Activated effector memory CD4-positive, alpha-beta T cell treated with Interleukin-2 at 50 U/mL for 16 hours (primary cell): ENCODE measurements at places on chromosomes 3 and 15.

DNA sequence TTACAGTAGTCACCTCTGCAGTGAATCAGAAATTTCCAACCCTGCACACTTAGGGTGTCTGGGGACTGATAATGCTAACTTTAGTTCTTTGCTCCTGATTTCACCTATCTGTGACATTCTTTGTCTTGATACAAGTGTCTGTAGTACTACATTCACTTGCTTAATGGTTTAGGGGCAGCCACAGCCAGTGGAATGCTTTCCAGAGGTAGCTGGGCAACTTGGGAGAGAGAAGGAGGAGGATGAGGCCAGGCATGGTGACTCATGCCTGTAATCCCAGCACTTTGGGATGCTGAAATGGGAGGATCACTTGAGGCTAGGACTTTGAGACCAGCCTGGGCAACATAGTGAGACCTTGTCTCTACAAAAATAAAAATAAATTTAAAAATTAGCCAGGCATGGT, 8.5 kb downstream of the BAHD1 start:
- no peak for DNase-seq

DNA sequence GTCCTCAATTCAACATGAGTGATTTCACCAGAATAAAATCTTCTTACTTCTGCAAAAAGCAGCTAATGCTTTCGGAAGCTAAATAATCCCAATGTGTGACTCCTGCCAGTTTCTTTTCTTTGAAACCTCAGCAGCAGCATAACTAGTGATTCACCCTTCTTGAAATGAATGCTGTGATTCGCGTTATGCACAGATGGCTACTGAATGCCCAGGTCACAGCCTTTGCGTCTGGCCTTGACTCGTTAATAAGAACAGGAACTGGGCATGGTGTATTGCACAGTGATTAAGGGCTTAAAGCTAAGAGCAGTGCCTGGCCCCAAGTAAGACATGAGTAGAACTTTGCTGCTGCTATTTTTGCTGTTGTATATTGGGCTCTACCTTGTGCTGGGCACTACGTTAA, 19.0 kb downstream of the CGNL1 start:
- DNase-seq, result no peak

- DNase-seq, result no peak
These were observed 5.5 kb upstream of the VGLL3 start for GRCh38 chr3:86996261-86996955.

- no peak for DNase-seq
These were observed 237.4 kb downstream of the TLE3 start for GRCh38 chr15:69860321-69860720.

GRCh38 chr3:167918008-167918596, 177.6 kb downstream of the GOLIM4 start:
- no peak for DNase-seq

DNA sequence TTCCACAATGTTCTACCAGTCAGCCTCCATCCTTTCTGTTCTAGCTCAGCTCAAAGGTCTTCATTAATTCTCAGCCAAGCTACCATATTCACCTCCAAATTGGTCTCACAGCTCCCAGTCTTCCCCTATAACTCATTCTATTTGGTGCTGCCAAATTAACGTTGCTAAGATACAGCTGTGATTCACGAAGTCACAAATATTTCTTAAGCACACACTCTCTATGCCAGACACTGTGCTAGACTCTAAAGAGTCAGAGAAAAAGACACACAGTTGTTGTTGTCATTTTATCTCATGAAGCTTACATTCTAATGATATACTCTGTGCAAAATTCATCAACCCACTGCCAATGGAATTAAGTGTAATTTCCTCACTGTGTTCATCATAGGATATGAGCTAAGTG, 102.8 kb downstream of the FRMD5 start:
- no peak for DNase-seq

DNA sequence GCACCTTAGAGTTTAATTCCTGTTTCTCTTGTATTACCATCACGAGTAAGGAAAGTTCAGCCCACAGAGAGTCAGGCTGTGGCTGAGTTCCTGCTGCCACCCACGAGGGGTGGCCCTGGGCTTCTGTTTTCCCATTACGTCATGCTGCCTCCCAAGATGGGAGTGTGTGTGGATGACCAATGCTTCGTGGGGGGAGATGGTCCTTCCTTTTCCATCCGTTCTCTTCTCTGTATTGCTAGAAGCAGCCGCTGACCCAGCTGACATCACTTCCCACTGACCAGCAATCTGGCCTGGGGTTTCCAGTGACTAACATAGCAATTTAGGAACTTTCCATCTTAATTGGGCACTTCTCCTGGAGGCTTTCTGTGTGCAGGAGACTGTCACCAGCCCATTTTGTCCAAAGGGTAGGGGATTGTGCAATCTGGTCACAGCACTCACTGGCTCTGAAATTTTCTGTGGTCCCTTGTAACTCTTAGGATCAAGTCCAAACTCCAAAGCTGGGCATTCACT, 9.3 kb downstream of the IRAK2 start:
- no peak for DNase-seq

- no peak for DNase-seq
These were observed 6.7 kb downstream of the TNFSF10 start for GRCh38 chr3:172516318-172517214.

GRCh38 chr3:54660714-54661132, 267.1 kb downstream of the LRTM1 start:
- DNase-seq, result no peak
